ENCODE measurements at places on chromosomes 16 and 17.

DNA sequence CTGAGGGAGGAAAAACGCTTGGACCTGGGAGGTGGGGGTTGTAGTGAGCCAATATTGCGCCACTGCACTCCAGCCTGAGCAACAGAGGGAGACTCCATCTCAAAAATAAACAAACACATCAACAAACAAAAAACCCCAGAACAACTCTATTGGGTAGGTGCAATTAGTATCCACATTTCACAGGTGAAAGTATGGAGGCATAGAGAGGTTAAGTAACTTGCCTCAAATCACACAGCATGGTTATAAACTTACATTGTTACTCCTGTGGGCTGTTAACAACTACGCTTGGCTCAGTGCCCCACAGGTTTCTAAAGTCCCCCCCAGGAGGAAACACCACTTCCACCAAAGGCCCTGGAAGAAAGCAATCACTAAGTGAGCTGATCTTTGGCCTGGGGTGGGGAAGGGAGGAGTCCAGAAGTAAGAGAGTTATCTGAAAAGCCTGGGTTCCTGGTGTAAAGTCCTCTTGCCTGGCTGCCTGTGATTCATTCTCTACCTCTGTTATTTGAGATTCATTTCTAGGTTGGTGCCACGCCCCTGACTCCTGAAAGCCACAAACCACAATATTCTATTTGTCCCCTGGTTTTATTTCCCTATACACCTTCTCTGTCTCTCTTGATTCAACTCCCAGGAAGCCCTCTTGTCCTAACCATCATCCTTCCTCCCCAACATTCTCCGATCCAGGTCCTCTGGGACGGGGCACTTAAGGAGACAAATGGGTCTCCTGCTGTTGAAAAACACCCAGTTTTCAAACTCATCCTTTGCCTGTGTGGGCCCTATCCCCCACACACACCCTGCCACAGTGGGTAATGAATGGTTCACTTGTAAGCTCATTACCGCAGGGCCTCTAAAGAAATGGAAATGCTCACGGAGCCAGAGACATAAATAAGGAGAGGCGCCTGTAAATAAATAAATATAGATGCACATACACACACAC is 195.4 kb downstream of the XYLT1 start:
- DNase-seq, result no peak

- no peak for DNase-seq
Measured at GRCh38 chr17:43134774-43135453, 9.8 kb upstream of the BRCA1 start.

DNA sequence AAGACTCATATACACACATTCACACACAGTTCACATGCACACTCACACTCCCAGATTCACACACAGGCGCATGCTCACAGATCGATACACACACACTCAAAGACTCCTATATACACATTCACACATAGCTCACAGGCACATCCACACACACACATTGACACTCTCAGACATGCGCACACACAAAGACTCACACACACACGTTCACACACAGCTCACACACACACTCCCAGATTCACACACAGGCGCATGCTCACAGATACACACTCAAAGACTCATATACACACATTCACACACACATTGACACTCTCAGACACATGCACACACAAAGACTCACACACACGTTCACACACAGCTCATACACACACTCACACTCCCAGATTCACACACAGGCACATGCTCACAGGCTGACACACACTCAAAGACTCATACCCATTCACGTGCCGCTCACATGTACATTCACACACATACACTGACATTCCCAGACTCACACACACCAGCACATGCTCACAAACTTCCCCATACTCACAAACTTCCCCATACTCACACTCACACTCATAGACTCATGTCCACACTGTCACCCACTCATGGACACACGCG is 25.6 kb upstream of the KRT17 start:
- no peak for DNase-seq

DNA sequence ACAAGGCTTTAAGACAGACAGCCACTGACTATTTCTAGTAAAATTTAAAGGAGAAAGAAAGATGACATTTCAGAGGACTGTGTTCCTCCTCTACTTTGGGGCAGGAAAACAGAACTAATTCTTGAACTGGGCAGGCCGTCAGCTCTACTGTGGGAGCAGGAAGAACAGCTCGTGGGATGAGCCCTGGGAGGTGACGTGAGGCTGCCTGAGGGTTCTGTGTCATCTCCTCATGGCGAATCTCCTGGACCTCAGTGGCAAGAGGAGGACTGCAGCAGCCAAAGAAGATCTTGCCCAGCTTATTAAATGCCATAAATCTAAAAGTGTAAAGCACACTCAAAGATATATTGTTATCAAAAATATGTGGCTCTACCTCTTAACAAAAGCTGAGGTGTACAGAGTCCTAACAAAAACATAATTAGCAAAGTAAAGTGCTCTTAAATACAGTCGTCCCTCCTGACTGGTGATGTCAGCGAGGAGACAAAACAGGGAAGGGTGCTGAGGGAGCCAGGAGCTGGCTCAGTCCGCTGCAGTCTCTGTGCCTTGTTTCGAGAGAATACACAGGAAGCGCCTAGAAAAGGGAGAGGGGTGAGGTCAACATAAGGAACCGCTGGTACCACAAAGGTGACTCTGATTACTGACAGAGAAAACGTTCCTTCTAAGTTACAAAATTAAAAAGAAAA is 58.0 kb downstream of the CREBBP start:
- no peak for DNase-seq

DNA sequence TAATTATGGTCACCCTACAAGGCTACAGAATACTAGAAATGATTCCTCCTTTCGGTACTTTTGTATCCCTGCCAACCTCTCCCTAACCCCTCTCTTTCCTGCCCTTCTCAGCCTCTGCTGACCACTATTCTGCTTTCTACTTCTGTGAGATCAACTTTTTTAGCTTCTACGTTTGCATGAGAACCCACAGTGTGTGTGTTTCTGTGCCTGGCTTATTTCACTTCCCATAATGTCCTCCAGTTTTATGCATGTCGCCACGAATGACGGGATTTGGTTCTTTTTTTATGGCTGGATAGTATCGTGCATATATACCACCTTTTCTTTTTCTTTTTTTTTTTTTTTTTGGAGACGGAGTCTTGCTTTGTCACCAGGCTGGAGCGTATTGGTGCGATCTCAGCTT is 92.1 kb downstream of the RAP1GAP2 start:
- DNase-seq, result no peak

- no peak for DNase-seq
Measured at GRCh38 chr16:14151256-14152030, 80.3 kb downstream of the MRTFB start.
